ENCODE measurements at places on chromosomes 7 and 10.

- no peak for DNase-seq
These were observed 70.1 kb upstream of the RAB11FIP2 start for GRCh38 chr10:118116715-118117449.

DNA sequence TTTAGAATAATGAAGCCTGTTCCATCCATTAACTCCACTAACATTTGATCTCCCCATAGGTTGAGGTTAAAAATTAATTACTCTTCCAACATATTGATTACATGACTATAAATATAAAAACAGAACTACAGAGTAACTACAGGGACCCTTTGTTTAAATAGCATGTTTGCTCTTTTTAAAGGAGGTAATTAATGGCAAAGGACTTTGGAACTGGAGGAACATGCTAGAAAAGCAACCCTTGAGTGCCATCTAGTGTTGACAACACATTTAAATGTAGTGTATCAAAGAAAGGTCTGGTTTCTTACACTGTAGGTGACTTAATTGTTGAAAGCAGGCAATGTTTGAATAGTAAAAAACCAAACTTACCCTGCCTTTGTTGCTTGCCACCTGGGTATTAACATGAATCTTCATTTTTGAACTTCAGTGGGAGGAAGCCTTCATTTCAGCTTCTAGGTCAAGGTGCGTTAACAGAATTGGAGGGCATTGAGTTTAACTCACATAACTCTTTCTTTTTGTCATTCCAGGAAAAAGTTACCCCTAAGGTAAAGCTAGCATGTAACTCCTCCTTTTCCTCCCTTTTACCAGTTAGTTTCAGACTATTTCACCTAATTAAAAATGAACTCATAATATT, 52.6 kb upstream of the CAPZA2 start:
- peak; percentile 65 for DNase-seq

GRCh38 chr10:110612087-110612486, 32.0 kb upstream of the RBM20 start:
- no peak for DNase-seq

- peak; percentile 48 for DNase-seq
These were observed 88.7 kb upstream of the MYL10 start for GRCh38 chr7:101717628-101718357.

DNA sequence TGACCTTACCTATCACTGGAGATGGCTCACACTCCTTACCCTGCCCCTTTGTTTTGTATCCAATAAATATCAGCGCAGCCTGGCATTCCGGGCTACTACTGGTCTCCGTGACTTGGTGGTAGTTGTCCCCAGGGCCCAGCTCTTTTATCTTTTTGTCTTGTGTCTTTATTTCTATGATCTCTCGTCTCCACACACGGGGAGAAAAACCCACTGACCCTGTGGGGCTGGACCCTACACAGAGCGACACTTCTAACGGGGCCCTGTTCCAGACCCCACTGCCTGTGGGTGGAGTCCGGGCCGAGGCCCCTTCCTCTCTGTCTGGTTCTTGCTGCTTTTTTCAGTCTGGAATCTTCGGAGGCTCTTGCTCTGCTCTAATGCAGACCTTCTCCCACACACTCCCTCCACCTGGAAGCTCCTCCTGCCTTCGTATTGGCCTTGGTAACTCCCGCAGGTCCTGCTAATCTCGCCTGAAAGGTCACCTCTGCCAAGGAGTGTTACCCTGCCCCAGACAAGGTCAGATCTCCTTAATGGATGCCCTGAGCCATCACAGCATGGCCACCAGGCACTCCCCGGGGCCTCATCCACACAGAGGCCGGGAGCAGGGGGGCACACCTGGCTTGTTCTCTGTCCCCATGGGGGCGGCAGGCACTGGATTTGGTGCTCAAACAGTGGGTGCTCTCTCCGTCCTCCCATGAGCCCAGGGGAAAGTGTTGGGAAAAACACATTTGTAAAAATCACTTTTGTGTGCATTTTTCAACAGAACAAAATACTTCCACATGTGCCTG, 531.7 kb downstream of the PTPRN2 start:
- no peak for DNase-seq

GRCh38 chr10:30583778-30584415, 45.7 kb downstream of the LYZL2 start:
- peak; percentile 67 for DNase-seq

GRCh38 chr10:92074126-92074887, 150.7 kb downstream of the BTAF1 start:
- no peak for DNase-seq

DNA sequence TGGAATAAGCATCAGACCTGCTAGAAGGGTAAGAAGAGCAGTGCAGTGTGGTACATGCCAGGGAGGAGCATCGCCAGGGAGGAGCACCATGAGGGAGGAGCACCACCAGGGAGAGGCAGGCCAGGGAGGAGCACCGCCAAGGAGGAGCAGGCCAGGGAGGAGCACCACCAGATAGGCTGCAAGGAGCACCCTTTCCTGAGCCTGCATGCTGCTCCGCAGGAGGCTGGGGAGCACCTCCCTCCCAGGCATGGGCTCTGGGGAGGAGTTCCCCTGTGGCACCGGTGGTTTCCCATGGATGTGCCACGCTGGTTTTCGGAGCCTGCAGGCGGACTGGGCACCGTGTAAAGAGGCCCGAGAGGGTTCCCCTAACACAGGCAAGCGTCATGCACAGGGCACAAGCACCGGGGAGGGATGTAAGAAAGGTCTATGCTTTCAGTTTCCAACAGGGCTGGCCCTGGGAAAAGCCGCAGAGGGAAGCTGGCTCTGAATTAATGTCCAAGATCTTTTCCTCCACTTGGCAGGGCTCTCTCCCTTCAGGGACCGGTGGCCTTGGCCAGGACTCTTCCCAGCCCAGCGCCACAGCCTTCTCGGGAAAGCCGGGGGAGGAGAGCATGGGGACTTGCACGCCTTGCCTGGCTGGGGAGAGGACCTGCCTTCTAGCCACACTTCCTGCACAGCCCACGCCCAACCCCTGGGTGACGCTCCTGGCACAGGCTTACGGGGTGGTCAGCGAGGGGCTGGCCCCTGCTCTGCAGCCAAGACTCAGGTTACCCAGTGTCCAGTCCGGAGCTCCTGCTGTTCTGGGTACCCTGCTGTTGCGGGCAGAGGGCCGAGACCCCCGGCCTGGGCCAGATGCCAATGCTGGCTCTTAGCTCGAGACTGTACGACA, 11.5 kb upstream of the GPER1 start:
- DNase-seq, result no peak

- no peak for DNase-seq
These were observed 78.0 kb downstream of the TAF3 start for GRCh38 chr10:7896297-7896696.
